ENCODE measurements at places on chromosomes 2 and 18. TPM values are rescaled to one million over a fixed set of nuclear protein-coding genes. Genes with fewer than 3 reads are reported as not detected.

- no peak for DNase-seq
Observed at GRCh38 chr2:193668557-193669323, 1474.0 kb upstream of the TMEFF2 start.

GRCh38 chr18:51952844-51953243 is 387.2 kb upstream of the DCC start:
- DNase-seq, result no peak

The CYRIA gene
- polyA plus RNA-seq, result 17.0 TPM

- no peak for DNase-seq
Observed at GRCh38 chr2:213740453-213740852, 456.2 kb downstream of the SPAG16 start.

- no peak for DNase-seq
Observed at GRCh38 chr18:43819397-43819796, 542.1 kb upstream of the SYT4 start.

The STK39 gene
- 24.0 TPM for polyA plus RNA-seq

GRCh38 chr2:120403676-120404075 is 57.7 kb downstream of the INHBB start:
- no peak for DNase-seq

- DNase-seq, result no peak
Observed at GRCh38 chr18:61628085-61628484, 264.7 kb downstream of the RNF152 start.

The MAP4K3 gene
- 77.6 TPM for polyA plus RNA-seq

DNA sequence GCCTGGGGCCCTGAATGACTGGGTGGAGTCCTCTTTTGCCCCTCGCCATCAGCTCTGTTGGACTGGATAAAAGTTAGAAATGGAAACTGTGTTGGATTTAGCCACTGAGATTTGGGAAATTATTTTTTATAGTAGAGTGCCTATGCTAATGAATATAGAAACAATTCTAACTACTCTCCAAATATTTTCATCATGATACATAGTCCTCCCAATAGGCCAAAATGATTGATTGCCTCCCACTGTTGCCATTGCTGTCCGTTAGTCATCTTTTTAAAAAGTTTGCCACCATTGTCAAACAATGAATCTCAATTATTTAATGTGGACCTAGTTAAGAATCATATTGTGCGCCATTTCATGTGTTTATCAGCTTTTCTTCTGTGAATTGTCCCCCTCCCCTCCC is 417.0 kb downstream of the GALR1 start:
- DNase-seq, result no peak
